Hindlimb muscle (tissue), 1 donor: ENCODE measurements at places on chromosomes 16 and 17. TPM values are rescaled to one million over a fixed set of nuclear protein-coding genes. Genes with fewer than 3 reads are reported as not detected.

GRCh38 chr16:78852081-78852635, 748.4 kb downstream of the MAF start:
- no peak for DNase-seq

- DNase-seq: no peak
These were observed 59.5 kb downstream of the RPTOR start for GRCh38 chr17:80604009-80604669.

- no peak for DNase-seq
These were observed 90.6 kb upstream of the CDH5 start for GRCh38 chr16:66275775-66276428.

TTYH2 gene
- polyA plus RNA-seq: 72.3 TPM

ITGB4 gene
- polyA plus RNA-seq: 7.6 TPM

MYOCD gene
- polyA plus RNA-seq: 0.48 TPM
